Effector memory CD4-positive, alpha-beta T cell (primary cell): ENCODE measurements at places on chromosomes 13 and 19.

DNA sequence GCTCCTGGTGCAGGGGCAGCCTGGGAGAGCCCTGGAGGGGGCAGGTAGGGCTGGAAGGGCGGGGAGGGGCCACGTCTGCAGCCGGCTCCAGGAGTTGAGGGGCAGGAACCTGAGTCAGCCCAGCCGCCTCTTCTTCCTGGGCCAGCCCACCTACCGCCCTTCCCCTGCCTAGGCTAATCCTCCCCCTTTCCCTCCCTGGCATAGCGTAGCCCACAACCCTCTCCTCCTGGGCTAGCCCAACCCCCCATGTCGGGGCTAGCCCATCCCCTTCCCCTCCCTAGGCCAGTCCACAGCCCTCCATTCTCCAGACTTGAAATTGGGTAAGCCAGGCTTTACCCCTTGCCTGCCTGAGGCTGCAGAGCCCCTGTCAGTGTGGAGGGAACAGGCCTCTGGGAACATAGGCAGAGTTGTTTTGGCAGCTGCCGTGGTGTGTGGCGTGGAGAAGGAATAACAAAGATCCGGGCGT, 20.6 kb upstream of the WDR18 start:
- DNase-seq = no peak

DNA sequence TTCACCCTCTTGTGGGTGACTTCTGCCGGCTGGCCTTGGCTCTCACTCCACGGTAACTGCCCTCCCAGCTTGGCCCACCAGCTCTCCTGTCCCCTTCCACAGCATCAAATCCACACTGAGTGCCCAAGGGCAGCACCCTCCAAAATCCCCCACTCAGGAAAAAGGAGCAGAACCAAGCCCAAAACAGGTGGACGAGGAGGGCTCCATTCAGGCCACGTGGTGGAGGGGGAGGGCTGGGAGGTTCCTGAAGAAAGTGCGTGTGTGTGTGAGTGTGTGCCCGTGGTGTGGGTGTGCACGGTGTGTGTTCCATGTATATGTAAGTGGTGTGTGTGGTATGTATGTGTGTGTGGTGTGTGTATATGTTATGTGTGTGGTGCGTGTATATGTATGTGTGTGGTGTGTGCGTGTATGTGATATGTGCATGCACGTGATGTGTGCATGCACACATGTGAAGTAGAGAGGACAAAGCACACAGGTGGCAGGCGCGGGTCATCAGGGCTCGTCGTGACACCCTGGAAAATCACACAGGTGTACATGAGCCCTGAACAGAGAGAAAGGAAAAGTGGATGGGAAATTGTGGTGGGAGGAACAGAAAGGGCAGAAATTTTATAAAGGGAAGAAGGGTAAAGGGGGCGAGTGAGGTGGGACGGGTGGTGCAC, 76.9 kb downstream of the COL4A1 start:
- no peak for DNase-seq

GRCh38 chr13:57787058-57787791, 155.7 kb downstream of the PCDH17 start:
- no peak for DNase-seq

DNA sequence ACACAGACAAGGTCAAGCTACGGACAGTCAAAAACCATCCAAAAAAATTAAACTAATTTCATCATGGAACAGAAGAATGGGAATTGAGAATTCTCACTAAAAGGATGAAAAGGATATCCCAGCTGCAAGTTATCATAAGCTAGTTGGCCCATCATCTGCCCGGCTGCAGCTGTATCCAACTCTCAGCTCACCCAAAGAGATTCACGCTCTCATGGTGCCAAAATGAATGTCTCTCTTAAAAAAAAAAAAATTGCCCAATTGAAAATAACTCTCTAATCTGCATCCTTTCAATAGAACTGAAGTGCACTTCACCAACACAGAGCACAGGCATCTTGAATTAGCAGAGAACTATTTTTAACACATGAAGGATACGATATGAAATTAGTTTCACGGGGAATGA, 20.0 kb downstream of the ENOX1 start:
- no peak for DNase-seq

DNA sequence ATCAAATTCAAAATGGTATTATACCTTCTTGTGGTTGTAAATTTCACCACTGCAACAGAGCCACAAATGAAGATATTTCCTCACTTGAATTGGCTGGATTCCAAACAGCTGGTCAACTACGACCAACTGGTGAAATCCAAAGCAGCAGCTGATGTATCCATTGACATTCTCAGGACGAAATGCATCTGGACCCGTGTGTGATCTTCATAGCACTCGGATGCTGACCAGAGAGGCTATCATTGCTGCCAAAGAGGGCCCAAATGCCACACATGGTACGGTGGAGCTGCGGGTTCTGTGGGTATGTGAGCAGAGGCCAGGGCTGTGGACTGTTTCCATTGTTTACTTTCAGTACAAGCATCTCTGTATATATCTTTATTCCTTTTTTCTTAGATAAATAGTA, 25.6 kb upstream of the PCCA start:
- no peak for DNase-seq

DNA sequence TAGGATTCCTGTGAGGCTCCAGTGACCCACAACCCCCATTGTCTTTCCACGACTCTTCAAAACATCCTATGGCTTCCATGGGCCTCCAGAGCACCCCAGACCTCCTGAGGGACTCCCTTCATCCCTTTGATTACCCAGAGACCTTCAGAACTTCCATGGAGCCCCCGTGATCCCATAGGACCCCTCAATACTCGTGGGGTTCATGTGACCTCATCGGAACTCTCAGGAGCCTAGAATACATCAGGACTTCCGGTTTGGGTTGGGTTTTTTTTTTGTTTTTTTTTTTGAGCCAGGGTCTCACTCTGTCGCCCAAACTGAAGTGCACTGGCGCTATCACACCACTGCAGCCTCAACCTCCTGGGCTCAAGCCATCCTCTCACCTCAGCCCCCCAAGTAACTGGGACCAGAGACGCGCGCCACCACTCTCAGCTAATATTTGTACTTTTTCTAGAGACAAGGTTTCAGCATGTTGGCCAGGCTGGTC, 774 bp downstream of the ALDH16A1 start:
- DNase-seq = no peak

DNA sequence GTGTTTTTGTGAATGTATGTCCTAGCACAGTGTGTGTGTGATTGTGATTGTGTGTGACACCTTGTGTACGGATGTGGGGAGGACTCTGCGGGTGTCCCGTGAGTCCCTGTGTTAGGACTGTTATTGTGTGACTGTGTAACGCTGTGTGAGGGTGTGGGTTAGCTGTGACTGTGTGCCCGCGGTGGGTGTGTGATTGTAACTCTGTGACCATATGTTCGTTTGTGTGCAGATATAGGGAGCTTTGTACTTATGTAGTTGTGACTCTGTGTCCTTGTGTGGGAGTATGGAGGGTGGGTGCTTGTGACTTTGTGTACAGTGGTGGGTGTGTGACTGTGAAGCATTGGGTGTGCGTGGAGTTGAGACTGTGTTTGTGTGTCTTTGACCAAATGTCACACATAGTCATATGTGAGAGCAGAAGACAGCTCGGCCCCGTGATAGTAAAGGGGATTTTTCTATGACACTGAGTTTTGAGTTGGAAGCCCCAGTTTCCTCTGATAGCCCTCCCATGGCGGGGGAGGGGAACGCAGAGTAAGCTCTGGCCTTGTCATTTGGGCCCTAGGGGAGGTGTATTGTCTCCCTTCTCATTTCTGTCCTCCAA, 949 bp upstream of the ZNF260 start:
- no peak for DNase-seq

- DNase-seq = no peak
Observed at GRCh38 chr19:2266183-2266993, 10.2 kb upstream of the JSRP1 start.

GRCh38 chr19:43435775-43436174, 21.1 kb downstream of the TEX101 start:
- no peak for DNase-seq

DNA sequence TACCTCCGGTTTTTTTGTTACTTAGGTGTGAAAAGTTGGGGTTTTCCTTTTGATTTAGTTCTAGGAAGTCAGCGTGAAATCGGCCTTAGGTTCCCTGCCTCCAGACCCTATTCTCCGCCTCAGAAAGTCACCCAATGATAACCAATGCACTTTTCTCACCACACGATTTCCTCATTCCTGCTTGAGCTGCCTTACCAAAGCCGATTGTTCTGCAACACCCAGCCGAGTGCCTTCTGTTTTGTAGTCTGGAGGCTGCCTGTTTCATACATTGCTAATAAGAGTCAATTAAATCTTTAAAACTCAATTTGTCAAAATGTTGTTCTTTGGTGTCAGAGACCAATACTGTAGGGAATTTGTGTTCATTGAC, 39.7 kb downstream of the GJA3 start:
- no peak for DNase-seq

DNA sequence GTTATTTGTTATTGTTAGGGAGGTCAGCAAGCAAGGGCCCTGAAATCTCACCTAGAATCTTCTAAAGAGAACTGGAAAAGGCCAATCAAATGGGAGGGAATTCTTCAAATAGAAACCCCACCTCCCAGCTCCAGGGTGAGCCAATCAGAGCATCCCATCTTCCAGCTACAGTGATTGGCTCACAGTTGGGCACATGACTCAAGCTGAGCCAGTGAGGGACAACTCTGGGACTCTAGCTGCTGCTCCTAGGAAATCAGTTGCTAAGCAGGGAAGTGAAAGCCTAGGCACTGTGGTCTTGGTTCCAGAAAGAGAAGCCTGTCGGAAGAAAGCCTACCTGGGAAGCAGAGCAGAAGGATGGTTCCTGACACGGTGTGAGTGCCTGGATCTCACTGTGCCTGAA, 13.4 kb downstream of the TM6SF2 start:
- DNase-seq = no peak

GRCh38 chr19:11159598-11160439, 4.2 kb upstream of the SPC24 start:
- DNase-seq = no peak

DNA sequence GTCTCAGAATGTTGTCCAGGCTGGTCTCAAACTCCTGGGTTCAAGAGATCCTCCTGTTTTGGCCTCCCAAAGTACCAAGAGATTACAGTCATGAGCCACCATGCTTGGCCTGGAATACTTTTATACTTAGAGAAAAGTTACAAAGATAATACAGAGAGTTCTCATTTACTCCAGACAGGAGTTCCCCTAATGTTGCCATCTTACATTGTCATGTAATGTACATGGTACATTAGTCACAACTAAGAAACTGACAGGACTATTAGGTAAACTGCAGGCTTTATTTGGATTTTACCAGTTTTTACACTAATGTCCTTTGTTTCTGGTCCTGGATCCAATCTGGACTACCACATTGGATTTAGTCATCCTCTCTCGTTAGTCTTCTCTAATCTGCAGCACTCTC, 2.3 kb upstream of the C19orf84 start:
- no peak for DNase-seq

DNA sequence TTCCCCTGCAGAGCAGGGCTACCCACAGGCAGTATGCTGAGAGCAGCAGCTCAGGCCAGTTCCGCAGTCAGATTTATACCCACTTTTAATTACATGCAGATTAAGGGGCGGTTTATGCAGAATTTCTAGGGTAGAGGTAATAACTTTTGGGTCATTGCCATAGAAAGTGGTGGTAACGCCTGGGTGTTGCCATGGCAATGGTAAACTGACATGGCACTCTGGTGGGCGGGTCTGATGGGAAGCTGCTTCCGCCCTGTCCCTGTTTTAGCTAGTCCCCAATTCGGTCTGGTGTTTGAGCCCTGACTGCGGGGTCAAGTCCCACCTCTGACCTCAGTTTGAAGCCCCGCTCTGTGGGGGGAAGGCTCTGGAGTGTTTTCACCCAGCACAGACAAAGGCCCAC, 141.1 kb upstream of the VSTM2B start:
- no peak for DNase-seq

- peak; percentile 3 for DNase-seq
Observed at GRCh38 chr19:12090807-12091206, 26.3 kb downstream of the ZNF844 start.

GRCh38 chr13:44934724-44935123, 54.5 kb downstream of the NUFIP1 start:
- no peak for DNase-seq

DNA sequence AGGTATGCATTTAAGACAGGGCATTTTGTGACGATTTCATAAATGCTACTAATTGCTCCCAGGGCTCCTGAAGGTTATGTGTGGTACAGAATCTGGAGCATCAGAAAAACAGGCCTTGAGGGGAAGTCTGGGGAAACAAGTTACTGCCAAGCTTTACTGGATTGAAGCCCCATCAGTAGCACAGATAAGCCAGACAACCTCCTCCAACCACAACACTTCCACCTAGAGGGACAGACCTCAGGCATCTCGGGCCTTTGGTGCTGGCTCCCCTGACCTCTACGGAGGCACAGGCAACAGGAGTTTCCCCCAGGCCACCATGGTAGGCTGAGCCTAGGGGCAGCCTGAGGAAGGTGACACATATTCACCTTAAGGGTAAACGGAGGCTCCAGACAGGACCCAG, 54.1 kb downstream of the ABCC4 start:
- no peak for DNase-seq

GRCh38 chr19:5228932-5229777, 111.5 kb downstream of the PTPRS start:
- DNase-seq = no peak

GRCh38 chr13:34750078-34750931, 191.8 kb upstream of the NBEA start:
- no peak for DNase-seq

- DNase-seq = no peak
Observed at GRCh38 chr13:83819611-83820010, 62.7 kb downstream of the SLITRK1 start.

DNA sequence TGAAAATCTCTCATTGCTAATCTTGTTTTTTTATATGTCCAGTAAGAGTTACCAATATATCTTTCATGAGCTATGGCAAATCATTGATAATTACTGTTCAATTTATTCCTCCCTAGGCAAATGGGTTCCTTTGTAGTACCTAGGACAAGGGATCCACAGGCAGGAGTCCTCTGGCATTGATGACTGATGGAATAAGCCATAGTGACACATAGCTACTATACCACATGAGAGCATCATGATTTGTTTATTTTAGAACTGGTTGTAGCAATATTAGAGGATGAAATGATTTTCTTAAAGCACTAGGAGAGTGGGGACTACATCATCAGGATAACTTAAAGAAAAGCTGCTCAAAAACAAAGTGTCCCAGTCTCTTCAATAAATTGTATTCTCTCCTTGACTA, 21.7 kb upstream of the MAB21L1 start:
- no peak for DNase-seq

DNA sequence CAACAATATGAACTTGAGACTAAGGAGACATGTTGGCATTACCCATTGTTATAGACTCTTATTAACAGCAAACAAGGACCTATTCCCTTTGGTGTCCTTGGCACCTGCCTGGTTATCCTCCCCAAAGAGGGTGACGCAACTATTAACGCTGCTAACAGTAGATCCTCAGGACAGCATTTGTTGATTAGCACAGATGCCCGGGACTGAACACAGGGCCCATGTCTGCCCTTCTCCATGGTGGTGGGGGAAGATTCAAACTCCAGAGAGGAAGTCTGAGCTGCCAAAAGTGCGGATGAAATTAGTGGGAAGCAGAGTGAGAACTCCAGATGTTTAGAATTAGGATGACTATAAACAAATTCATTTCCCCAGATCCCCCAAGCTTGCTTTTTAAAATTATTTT, 101.2 kb upstream of the RAP2A start:
- DNase-seq = no peak

- no peak for DNase-seq
Observed at GRCh38 chr13:90510319-90510718, 837.2 kb upstream of the MIR17HG start.

GRCh38 chr13:32314271-32315237, 609 bp downstream of the ZAR1L start:
- peak; percentile 29 for DNase-seq

- DNase-seq = no peak
Observed at GRCh38 chr19:18856385-18857126, 24.8 kb downstream of the UPF1 start.

- no peak for DNase-seq
Observed at GRCh38 chr13:111278258-111278657, 42.2 kb upstream of the TEX29 start.
